GM12891 (cell line): ENCODE measurements at places on chromosomes 11 and 22.

GRCh38 chr11:123630126-123630608 lies 24.3 kb downstream of the SCN3B start:
- DNase-seq = no peak

GRCh38 chr22:47533961-47534803 lies 771.7 kb downstream of the TBC1D22A start:
- no peak for DNase-seq

- DNase-seq = no peak
Observed at GRCh38 chr11:71387784-71388636, 60.2 kb downstream of the DHCR7 start.

DNA sequence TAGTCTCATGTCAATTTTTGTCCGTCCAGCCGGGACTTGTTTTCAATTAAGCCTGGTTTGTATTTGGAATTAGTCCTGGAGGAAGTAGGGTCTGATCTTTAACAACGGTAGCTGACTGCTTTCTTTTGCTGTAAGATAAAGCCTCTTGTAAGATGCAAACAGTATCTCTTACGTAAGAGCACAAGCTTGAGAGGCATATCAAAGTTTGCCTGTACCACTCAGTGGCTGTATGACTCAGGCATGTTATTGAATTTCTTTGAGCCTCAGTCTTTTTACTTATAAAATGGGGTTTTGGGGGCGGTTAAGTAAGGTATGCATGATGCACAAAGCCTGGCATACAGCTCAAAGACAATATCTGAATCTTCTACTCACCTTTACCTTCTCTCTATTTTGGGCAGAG lies 198.4 kb upstream of the NARS2 start:
- no peak for DNase-seq

DNA sequence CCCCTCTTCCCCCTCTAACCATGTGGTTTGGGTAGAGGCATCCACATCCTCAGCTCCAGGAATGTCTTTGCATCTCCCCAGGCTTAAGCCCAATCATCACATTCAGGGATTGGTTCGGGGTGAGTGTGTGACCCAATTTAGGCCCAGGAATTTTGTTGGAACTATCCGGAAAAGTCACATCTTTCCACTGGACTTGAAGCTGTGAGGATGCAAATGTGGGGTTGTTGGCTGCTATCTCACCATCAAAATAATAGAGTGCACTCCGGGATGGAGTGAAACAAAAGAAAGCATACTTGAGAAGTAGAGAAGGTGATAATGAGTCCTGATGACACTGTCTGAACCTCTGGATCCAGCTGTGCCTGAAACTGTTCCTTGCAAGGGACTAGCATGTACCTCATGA lies 33.8 kb upstream of the OLFML1 start:
- DNase-seq = no peak

DNA sequence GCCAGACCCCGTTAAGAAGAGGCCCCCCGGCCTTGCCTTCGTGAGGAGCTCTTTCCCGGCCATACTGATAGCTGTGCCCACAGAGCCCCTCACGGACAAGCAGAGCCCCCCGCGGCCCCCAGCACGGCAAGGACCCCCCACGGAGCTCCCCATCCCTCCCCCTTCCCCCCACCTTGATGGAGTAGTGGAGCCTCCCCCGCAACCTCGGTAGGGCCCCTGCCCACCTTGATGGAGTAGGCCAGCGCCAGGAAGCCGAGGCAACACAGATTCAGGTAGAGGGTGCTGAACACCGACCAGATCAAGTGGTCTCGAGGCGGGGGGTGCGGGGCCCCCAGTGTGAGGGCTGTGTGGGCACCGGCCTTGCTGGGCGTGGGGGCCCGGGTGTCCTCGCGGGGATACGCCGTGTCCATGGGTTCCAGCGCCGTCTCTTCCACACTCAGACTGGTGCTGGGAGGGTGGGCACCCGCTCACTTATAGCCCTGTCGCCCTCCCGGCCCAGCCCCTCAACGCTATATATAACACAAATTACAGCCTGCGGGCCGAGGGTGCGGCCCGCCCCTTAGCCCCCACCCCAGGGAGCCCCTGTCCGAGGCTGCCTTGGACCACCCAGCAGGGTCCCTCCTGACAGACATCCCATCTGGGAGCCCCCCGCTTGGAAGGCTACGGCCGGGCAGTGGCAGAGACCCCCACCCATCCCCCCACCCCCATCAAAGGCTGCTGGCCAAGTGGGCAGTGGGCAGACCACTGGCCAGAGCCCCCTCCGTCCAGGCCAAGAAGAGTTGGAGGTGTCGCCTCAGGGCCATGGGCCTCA lies at the start of gene IFITM5:
Gene IFITM5, minus strand, starts transcription at position 446 of the 811 bp plus-strand sequence. Its CDS starts 36 bp downstream, at position 410.
- no peak for DNase-seq

DNA sequence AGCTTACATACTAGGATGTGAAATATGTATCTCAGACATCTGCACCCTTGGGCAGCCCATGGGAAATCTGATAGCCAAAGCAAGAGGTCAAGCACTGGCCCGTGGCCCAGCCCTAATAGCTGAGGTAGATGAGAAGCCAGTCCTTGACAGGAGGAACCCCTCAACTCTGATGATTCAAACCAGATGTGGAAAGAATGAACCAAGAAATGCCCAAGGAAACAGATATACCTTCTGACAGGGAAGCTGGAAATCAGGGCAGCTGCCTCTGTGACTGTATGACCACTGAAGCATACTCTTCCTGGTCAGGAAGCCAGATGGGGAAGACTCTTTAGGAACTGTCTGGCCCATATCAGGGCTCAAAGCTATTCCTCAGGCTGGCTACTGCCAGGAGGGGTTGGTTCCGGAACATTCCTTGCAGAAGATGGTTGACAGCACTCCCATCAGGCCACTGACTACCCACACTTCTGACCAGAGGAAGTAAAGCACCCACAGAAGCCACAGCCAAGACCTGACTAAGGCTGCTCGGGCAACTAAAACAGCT lies 124.2 kb downstream of the SWAP70 start:
- DNase-seq = no peak

- no peak for DNase-seq
Observed at GRCh38 chr11:73189723-73190556, 28.1 kb upstream of the P2RY2 start.

- peak; percentile 91 for DNase-seq
Observed at GRCh38 chr22:29072193-29072978, 449 bp upstream of the KREMEN1 start.

DNA sequence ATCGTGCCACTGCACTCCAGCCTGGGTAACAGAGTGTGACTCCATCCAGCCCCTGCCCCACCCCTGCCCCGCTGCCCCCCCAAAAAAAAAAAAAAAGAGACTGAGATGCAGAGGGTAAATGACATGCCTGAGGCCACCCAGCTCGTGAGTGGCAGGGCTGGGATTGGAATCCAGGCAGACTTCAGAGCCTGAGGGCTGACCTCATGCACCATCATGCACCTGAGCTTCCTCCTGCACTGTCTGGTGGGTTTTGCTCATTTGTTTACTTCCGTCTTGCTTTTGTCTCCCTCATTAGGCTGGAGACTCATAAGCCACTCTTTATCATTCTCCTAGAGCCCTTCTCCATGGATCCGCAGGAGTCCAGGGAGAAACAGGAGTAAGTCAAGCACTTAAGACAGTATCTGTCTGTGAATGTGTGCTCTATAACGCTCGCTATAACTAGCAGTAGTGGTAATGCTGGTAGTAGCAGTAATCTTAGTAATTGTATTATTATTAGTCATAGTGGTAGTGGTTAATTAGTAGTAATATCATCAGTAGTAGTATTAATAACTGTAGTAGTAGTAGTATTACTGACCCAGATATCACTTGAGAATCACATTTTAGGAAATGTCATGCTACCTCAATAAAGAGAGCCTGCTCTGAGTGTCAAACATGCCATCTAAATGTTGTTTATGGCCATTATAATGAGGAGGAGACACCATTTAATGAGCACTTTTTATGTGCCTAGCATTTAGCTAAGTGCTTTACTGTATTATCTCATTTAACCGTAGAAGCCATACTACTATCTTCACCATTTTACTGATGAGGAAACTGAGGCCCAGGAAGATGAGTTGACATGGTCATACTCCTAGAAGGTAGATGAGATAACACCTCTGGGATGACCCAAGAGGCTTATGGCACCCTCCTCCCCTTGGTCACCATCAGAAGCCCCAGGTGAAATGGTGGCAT lies 85.0 kb downstream of the NAT10 start:
- no peak for DNase-seq

DNA sequence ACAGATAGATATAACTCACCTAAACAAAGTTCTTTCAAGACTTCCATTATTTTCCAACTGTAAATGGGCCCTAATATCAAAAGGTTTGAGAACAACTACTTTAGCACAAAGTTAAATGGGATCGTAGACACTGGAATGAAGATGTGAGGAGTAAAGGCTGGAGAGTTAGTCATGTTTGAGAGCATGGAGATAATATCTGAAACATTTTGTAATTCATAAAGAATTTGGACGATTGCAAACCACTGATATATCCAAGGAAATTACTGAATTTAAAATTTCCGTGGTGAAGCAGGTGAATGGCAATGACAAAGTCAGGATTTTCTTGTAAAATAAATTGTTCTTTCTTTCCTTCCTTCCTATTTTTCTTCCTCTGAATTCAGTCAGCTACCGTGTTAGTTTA lies 564.9 kb downstream of the CNTN5 start:
- DNase-seq = no peak

GRCh38 chr11:129308241-129308865 lies 67.3 kb upstream of the BARX2 start:
- DNase-seq = no peak

GRCh38 chr11:285021-285893 lies 3.7 kb upstream of the PGGHG start:
- DNase-seq = peak; percentile 11

GRCh38 chr11:7489376-7489775 lies 4.1 kb downstream of the OLFML1 start:
- DNase-seq = no peak

DNA sequence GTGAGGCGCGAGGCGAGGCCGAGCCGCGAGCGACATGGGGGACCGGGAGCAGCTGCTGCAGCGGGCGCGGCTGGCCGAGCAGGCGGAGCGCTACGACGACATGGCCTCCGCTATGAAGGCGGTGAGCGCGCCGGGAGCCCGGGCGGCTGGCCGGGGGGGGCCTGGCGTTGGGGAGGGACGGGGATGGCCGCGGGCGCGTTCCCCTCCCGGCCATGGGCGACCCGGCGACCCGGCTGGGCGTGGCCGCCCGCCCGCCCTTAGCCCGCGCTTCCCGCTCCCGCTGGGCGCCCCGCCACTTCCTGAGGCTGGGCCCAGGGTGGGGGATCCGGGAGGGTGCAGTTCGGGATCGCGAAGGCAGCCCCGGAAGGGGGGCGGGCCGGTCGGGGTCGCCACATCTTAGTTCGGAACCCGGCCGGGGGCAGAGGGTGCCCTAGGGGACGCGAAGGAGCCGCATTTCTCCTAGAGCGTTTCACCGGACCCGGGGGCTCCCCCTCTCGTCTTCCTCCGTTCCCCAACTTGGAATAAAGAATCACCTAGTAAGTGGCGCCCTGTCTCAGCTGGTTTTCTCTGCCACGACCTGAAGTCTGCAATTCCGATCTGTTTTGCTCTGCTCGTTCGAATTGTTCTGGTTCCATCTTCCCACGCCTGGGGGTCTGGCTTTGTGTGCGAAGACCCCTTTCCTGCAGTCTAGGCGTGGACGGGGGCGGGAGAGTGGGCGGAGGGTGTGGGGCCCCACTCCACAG lies 536 bp downstream of the YWHAH start:
- peak; percentile 37 for DNase-seq

GRCh38 chr22:42280836-42281235 lies 10.4 kb upstream of the TCF20 start:
- no peak for DNase-seq

DNA sequence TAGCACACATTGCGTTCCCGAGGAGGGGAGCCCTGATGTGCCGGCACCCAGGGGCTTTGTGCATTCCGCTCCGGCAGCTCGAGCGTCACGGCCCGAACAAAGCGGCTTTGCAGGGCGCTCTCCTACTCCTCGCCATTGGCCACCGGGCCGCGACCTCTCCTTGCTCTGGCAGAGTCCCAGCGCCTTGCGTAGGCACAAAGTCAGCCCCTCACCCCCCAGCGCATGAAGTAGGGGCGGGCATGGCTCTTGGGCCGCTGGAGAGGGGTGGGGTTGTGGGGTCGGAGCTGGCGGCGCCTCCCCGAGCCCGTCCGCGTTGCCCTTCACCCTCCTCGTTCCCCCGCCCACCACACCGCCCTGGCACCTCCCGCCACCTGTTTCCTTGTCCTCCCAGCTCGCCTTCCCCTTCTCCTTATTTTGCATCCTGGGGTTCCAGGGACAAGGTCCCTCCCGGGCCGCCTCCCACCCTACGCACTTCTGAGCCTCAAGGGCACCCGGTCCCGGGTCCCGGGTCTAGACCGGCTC lies 753 bp upstream of the PPARA start:
- DNase-seq = no peak

GRCh38 chr11:34706709-34707461 lies 86.0 kb downstream of the EHF start:
- DNase-seq = no peak

DNA sequence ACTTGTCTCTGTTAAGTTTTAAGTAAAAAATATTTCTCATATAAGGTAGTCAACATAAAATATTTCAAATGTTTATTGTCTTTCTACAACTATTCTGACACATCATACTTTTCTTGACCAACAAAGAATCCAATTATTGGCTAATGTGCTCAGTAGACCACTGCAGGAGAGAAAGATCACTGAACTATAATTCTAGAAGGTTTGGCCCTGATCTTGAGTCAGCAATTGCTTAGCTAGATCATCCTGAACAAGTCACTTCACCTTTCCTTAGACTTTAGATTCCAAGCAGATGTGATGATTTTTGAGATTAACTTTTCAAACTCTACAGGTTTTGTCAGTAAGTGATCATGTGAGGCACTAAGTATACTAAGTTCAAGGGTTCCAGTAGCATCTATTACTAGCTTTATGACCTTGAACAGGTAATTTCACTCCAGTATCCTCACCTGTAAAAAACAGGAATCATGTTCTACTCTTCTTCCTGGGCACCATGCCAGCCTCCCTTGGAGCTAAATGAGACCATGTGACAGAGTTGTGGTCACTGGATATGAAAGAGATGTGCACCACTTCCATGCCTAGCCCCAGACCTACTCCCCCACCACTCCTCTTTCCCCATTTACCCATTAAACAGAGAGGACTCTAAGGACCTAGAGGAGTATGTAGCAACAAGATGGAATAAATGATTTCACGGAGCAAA lies 17.3 kb downstream of the PGM2L1 start:
- DNase-seq = no peak

- DNase-seq = no peak
Observed at GRCh38 chr11:66032957-66033735, 6.9 kb upstream of the CATSPER1 start.

DNA sequence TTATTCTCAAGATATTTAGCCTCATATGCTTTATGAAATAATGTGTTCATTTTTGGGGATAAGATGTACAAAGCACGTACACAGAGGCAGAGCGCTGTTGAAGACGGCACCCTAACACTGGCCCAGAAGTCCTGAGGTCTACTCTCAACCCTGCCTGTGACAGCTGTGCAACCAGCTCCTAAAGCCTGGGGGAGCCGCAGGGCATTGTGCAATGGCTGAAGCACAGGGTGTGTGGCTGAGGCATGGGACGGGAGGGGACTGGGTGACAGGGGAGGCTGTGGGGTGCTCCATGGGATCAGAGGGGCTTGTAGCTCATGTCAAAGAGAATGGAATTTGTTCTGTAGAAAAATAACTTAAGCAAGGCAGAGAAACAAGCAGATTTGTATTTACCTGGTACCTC lies 27.7 kb downstream of the FAM227A start:
- DNase-seq = no peak

- DNase-seq = no peak
Observed at GRCh38 chr11:127451861-127452260, 451.3 kb upstream of the KIRREL3 start.

- no peak for DNase-seq
Observed at GRCh38 chr22:24323695-24324094, 53.1 kb downstream of the SPECC1L start.
